Testis (tissue), 5 donors: ENCODE measurements at places on chromosomes 16 and 17. TPM values are rescaled to one million over a fixed set of nuclear protein-coding genes. Genes with fewer than 3 reads are reported as not detected.

GRCh38 chr17:10754109-10754508 lies 24.3 kb upstream of the TMEM220 start:
- no peaks in the 10 kb centered on the region for H3K36me3 ChIP-seq
- H3K4me3 ChIP-seq, result no peak overlapping the region
- H3K27ac ChIP-seq, result no peak overlapping the region
- no peaks in the 10 kb centered on the region for H3K27me3 ChIP-seq
- DNase-seq, result peak; percentile 67

DNA sequence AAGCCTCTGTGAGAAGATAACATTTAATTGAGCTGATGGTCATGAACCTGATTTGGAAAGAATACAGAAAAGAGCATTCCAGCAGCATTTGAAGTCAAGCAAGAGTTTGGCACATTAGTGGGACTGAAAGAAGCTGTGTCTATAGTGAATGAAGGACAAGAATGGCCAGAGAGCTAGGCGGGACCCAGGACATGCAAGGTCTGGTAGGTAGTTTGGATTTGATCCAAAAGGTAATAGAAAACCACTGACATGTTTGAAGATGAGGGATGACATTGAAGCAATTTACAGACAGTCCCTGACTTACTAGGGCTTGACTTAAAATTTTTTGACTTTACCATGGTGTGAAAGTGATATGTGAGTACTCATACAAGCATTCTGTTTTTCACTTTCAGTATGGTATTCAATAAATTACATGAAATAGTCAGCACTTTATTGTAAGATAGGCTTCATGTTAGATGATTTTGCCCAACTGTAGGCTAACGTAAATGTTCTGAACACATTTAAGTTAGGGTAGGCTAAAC lies 7.6 kb downstream of the CYB5B start:
- no peaks in the 10 kb centered on the region for H3K27me3 ChIP-seq
- no peak overlapping the region for H3K4me3 ChIP-seq
- no peak overlapping the region for H3K27ac ChIP-seq

- no peaks in the 10 kb centered on the region for H3K36me3 ChIP-seq
- no peak overlapping the region for H3K4me3 ChIP-seq
- no peak for DNase-seq
- H3K27ac ChIP-seq, result no peak overlapping the region
- H3K27me3 ChIP-seq, result no peaks in the 10 kb centered on the region
These were observed 1.6 kb upstream of the DECR2 start for GRCh38 chr16:400061-400591.

DNA sequence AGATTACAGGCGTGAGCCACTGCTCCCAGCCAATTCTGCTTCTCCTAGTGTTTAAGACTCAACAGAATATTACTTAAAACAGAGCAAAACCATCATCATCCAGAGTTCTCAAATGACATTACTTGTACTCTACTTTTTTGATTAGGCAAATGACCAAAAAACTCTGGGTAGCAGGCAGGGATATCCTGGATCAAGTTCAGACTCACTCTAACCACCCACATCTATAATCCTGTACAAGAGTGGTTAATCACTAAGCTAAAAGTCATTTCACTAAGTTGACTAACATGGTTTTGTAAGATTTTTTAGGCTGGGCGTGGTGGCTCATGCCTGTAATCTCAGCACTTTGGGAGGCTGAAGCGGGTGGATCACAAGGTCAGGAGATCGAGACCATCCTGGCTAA lies 6.8 kb downstream of the NAE1 start:
- no peak overlapping the region for H3K27ac ChIP-seq
- DNase-seq, result no peak

TBX2 gene
- total RNA-seq, result 29.6 TPM
